Kidney glomerular epithelial cell (primary cell): ENCODE measurements at places on chromosomes 7 and 10.

DNA sequence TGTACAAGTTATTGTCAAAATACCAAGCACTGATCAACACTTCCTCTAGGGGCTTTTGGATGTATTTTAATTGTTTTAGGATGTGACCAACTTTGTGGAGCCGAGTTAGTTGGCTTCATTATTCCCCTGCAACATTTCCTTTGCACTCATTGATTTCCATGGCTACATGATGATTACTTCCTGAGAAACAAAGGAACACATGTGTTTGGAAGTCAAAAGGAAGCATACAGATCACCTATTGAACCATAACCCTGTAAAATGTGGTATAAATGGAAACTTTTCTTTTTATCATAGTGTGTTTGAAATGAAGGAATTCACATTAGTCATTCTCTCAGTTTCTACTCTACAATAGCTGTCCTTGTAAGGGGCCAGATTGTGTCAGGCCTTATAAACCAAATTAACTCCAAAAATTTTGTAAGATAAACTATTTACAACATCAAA, 32.2 kb upstream of the EXOC6 start:
- no peak for DNase-seq

DNA sequence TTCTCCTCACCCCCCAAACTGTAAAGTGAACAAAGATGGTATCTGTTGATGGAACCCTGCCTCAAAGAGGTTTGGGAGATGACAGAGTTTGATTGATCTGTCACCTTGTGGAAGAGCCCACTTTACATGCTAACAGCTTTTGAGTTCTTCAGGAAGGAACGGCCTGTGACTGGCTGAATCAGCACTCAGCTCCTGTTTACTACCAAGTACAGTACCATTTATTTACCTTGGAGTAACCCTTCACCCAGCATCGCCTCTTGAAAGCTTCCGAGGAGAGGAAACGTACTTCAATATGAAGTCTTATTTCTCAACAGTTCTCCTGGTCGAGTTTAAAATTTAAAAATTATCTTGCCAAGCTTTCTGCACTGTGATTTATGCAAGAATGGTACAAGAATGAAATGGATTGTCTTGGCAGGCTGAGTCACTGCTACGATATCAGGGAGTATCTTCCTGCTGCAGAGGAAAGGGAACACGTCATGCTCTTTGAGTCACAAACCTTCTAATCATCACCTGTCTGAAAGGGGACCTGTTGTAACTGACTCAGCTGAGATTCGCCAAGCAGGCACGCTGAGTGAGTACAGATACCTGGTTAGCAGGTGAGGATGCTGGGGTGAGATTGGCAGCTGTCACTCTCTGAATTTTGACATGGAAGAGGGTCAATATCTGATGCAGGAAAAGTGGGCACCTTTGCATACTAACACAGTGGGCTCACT, 30.1 kb downstream of the KLF6 start:
- DNase-seq, result peak; percentile 93

GRCh38 chr7:2710286-2710655, 22.3 kb downstream of the AMZ1 start:
- DNase-seq, result no peak

GRCh38 chr10:126153711-126154628, 234.3 kb downstream of the ADAM12 start:
- no peak for DNase-seq

DNA sequence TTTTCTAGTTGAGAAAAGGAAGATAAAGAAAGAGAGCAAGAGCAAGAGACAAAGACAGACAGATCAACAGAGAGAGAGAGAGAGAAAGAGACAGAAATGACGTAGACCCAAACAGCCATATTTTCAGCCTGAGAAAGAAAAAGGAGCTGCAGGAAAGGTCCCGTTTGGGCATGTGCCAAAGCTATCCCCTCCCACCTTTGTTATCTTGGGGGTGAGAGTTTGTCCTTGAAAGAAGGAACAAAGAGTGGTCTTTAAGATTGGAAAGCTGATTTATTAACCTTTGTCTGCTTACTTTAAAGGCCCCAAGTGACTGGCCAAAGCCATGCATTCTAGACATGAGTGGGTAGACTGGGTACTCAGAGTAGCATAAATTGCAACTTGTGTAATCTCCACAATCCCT, 98.2 kb downstream of the AOAH start:
- DNase-seq, result no peak

DNA sequence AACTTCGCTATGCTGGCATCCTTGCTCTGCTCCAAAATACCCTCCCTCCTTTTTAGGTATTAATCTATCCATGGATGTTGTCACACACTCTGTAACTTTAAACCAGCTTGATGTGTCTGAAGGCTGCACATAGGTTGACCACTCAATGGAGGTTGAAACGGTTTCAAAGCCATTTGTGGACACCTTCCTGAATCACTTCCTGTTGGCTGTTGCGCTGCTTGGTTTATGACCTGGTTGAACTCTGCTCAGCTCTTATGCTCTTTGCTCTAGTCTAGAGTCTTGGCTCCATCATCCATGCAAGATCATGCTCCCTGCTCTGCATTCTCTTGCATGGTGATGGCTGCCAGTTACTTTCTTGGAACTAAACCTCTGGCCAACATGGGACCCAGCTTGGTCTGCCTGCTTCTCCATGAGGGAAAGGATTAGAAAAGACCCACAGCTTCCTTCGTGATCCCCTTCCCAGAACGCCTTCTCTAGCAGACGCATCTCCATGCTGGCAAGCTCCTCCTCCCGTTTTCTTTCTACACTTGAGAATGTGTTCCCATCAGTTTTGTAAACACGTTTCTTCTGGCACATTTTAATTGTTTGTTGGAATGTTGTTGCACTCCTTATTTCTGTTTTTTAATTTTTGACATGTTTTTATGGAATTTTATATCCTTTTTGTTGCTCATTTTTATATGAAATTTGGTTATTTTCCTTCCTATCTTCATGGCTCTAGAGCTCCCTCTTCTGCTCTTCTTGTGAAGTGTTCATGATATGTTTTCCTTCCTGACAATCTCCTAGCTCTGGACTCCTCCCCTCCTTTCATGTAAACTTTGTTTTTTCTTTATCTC, 149.8 kb downstream of the XPNPEP1 start:
- DNase-seq, result peak; percentile 52

GRCh38 chr7:37526623-37527022, 78.0 kb upstream of the ELMO1 start:
- DNase-seq, result no peak

DNA sequence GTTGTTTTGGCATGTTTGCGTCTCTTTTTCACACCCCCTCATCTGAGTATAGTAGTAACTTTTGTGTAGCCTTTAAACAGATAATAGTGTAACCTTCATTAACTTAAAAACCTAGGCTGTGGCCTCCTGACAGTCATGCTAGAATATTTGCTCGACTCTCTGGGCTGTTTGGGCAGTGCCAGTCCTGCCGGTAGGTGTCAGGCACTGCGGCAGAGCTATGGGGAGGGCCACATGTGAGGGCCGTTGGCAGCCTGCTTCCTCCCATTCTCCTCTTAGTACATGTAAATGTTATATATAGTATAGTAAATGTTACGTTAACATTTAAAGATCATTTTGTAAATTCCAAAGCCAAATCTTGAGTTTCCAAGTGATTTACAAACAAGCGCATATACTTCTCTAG, 26.1 kb downstream of the BCCIP start:
- no peak for DNase-seq

DNA sequence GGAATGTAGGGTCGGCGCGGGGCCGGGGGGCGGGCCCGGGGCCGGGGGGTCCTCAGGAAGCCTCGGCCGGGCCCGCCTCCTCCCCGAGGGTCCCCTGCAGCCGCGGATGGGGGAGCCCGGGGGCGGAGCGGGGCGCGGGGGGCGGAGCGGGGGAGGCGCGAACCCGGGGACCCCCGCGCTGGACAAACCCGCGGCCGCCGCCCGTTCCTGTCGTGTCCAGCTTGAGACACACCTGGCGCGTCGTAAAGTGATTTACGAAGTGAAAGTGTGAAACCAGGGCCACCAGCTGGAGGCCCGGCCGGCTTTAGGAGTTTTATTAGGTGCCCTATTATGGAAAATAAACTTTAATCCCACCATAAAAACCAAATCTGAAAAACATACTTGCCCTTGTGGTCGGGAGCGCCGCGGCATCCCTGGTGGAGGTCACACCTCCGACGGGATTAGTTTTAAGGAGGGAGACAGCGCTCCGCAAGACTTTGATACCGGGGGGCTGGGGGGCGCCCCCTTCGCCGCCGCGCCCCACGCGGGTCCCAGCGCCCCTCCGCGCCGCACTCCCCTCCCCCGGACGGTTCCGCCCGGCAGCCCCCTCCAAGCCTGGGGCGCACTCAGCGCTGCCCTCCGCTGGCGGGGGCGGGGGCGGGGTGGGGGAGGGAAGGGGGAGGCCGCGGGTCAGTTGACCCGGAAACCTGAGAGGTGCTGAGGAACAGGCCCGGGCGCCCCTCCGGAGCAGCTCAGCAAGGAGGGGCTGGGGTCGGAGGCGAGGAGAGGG, 10.3 kb downstream of the MNX1 start:
- DNase-seq, result no peak

- DNase-seq, result no peak
Measured at GRCh38 chr10:78802866-78803265, 265.9 kb upstream of the ZMIZ1 start.

- no peak for DNase-seq
Measured at GRCh38 chr10:97163781-97164501, 21.8 kb downstream of the SLIT1 start.

DNA sequence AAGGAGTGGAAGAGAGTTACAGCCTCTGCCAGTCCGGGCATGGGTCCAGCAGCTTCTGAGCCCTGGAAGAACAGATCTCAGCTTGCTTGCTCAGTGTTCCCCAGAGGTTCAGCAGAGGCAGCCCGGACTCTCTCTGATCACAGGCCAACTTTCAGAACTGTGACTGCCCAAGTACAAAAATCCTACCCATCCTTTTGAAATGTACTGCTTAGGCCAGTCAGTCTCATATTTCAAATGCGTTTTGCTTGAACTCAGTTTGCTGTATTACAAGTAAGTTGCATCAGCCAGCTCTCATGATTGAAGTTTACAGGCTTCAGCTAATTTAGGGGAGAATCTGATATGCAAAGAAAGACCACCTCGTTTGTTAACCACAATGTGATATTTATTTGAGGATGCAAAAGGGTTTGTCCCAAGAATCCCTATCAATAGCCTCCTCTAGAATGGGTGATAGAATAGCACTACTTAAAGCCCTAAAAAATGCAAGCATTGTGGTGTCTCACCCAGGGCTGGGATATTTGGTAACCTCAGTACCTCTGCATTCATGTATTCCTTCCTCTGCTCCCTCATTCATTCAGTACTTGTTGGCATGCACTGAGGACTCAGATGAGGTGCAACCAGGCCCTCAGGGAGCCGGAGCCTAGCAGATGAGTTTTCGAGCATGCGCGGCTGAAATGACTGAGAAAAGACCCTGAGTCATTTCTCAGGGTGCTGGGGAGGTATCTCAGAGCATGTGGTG, 7.0 kb downstream of the AIMP2 start:
- no peak for DNase-seq

GRCh38 chr7:112067632-112068540, 138.3 kb downstream of the DOCK4 start:
- DNase-seq, result peak; percentile 90

DNA sequence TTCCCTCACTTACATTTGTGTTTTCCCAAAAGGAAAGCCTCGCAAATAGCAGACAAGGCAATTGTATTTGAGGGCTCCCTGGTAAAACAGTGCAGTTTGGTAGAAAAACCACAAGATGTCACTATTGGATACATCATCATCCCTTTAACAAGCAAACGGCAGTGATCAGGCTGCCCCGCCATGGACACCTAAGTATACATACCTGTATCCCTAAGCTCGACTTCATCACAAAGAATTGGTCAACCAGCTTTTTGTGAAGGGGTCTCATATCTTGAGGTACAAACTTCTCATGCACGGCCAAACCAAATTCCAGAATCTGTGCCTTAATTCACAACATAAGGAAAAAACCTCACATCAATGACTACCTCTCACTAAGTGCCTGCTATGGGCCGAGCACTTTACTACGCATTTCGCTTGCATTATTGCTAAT, 179.5 kb upstream of the IMMP2L start:
- DNase-seq, result peak; percentile 51

DNA sequence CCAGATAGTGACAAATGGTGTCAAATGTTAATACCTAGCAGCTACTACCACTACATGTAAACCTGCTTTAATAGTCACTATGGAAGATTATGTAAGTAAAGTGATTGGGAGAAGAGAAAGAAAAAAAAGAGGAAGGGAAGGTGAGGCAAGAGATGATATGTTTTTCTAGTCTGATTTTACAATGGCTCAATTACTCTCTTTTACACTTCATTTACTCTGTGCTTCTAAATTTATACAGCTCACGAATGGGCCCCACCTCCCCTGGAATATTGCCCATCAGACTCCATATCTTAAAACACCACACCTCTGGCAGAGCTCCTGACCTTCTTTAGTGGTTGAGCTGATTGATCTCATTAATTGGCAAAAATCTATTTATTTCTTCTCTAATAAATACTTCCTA, 28.0 kb upstream of the IKZF1 start:
- DNase-seq, result no peak

- peak; percentile 14 for DNase-seq
Measured at GRCh38 chr10:43284341-43284910, 17.6 kb upstream of the RASGEF1A start.

GRCh38 chr7:133562621-133563020, 309.7 kb downstream of the EXOC4 start:
- no peak for DNase-seq

DNA sequence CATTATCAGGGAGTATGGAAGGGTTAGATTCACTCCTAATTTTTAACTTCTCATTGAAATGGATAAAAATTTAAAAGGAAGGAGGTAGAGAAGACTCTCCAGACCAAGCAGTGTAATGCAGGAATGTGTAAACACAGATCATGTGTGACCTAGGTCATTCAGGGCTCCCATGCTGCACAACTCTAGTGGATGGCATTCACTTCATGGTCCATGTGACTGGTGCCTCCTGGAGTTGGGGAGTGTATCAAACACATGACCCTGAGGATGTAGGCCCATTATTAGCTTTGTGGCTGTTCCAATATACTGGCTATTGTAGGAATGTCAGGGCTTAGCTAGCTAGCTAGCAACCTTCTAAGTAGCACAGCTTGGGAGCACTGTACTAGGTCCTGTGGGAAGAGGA, 109.9 kb downstream of the SLC25A13 start:
- DNase-seq, result no peak

GRCh38 chr7:142328551-142328950, 70.7 kb upstream of the PRSS58 start:
- DNase-seq, result no peak

DNA sequence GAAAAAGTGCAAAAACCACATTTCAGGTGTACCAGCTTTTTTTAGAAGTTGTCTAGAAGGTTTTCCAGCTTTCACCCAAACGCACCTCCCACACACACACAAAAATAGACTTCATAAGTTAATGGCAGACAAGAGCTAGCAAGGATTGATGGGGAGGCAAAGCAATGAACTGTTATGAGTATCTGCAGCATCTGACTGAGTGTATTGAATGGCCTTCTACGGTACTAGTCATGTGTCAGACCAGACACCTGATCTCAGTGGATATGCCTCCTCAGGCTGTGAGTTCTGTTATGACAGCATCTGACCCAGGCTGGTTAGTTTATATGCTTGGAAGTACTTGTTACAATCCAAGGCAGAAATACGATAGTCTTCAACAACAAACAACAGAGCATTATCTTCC, 406.1 kb upstream of the AUTS2 start:
- no peak for DNase-seq

- no peak for DNase-seq
Measured at GRCh38 chr7:114910787-114911186, 11.1 kb upstream of the MDFIC start.

GRCh38 chr7:43114458-43114780, 2.0 kb downstream of the HECW1 start:
- DNase-seq, result no peak

- DNase-seq, result no peak
Measured at GRCh38 chr10:112360308-112361270, 13.3 kb upstream of the ACSL5 start.

- no peak for DNase-seq
Measured at GRCh38 chr10:29730458-29730857, 95.7 kb upstream of the SVIL start.

GRCh38 chr7:107254398-107254985, 85.7 kb downstream of the HBP1 start:
- no peak for DNase-seq
